Panc1 (cell line): ENCODE measurements at places on chromosomes 5 and 9. TPM values are rescaled to one million over a fixed set of nuclear protein-coding genes. Genes with fewer than 3 reads are reported as not detected.

DNA sequence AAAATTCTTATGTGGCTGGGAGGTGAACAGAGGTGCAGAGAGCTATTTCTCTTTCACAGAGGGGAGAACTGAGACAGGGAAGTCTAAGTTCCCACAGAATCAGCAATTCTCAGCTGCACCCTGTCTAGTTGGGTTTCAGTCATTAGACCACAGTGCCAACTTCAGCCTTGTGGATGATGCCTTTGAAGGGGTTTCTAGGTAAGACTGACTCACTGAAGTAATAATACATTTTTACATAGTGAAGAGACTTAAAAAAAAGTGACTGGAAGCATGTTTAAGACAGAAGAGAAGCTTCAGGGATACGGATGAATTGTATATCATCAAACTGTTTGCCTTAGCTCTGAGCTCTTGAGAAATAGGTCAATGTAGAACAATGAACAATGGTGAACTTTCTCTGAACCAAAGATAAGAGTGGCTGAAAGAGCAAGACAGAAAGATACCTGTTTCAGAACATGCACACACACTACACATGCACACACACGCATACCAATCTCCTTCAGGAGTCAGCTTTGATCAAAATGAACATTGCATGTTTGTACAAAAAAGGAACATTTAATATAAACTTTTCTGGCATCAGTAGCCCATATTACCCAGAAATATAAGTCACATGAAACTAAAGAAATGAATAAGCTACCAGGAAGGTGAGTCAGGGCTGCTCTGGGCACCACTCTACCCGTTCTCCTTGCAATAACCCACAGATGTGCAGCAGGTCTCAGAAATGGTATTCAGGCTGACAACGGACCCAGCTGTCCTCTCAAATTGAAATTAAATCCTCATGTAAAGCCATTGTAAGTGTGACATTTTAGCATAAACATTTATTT lies 12.6 kb upstream of the FYB1 start:
- no peaks in the 10 kb centered on the region for H3K4me1 ChIP-seq
- DNase-seq, result no peak
- peaks cover 3% of the 10 kb centered on the region; the same call in 1 of the 2 replicates for H3K27me3 ChIP-seq
- no peak overlapping the region for H3K27ac ChIP-seq

GRCh38 chr5:145632701-145633100 lies 202.4 kb downstream of the PRELID2 start:
- H3K4me1 ChIP-seq, result no peaks in the 10 kb centered on the region
- H3K36me3 ChIP-seq, result no peaks in the 10 kb centered on the region
- no peak overlapping the region for H3K27ac ChIP-seq
- H3K27me3 ChIP-seq, result no peaks in the 10 kb centered on the region

DNA sequence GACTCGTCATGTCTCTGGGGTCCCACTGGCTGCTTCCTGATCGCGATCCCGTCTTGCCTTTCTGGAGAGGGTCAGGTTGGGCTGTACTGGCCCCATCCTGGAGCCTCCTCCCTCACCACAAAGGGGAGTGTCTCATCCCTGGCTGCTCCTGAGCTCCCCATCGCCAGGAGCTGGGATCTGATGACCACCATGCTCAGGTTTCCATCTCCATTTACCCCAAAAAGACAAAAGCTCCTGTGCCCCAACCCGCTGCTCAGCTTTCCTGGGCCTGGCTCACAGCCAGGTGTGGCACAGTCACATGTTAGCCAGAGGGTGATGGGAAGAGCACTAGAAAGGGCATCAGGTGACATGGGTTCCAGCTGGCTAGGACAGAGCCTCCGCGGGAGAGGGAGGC lies 47.3 kb upstream of the CDKN2AIPNL start:
- no peak overlapping the region for H3K27ac ChIP-seq
- no peaks in the 10 kb centered on the region for H3K4me1 ChIP-seq
- no peak overlapping the region for H3K4me3 ChIP-seq
- no peaks in the 10 kb centered on the region for H3K27me3 ChIP-seq
- H3K36me3 ChIP-seq, result no peaks in the 10 kb centered on the region

GRCh38 chr5:32566319-32567111 lies 18.8 kb upstream of the SUB1 start:
- H3K36me3 ChIP-seq, result no peaks in the 10 kb centered on the region
- DNase-seq, result no peak
- no peaks in the 10 kb centered on the region for H3K4me1 ChIP-seq
- no peaks in the 10 kb centered on the region for H3K27me3 ChIP-seq
- no peak overlapping the region for H3K4me3 ChIP-seq
- no peak overlapping the region for H3K27ac ChIP-seq

DNA sequence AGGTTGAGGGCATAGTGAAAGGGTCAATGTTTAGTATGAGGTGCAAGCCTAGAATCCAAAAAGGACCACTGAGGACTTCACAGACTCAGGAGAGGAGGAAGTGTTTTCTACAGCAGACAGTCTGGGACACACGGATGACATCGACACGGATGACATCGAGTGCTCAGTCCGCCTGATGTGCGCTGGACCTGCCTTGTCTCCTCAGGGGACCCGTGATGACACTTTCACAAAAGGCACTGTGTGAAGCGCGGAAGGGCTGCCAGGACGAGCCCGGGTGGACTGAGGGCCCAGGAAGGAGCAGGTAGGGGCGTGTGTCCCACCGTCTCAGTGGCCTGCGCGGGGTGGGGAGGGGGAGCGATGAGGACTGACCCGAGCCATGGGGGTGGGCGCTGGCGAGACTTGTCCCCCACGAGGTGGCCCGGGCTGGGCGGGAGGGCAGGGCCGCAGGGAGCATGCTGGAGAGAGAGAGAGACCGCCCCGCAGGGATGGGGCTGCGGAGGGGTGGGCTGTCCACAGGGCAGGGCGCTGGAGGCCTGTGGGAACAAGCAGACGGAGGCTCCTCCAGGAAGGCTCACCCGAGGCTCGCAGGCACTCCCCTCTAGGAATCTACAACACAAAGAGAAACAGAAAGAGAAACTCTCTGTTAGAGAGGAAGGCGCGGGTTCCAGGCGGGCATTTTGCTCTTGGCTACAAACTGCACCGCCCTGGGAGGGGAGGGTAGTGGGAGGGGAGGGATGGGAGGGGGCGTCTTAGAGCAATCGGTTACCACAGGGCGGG lies 54.9 kb downstream of the USP20 start:
- no peak for DNase-seq
- H3K27ac ChIP-seq, result no peak overlapping the region
- H3K36me3 ChIP-seq, result no peaks in the 10 kb centered on the region
- no peaks in the 10 kb centered on the region for H3K27me3 ChIP-seq

DNA sequence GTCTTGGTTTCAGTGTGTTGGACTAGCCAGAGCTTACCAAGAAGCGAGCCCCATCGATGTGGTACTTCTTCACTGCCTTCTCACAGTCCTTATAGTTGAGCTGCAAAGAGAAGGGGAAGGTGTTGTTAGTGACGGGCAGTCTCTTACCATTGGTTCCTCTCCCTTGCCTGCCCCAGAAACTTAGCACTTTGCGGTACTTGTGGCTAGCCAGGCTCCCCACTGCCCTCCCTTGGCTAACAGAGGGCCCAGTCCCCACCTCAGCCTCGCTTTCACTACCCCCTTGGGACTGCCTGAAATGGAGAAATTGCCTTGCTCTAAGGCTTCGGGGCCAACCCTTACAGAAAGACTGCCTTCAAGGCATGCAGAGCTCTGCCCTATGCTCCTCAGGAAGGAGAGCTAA lies 4.3 kb downstream of the LCP2 start:
- no peak overlapping the region for H3K4me3 ChIP-seq
- peaks cover 21% of the 10 kb centered on the region for H3K27me3 ChIP-seq
- no peaks in the 10 kb centered on the region for H3K4me1 ChIP-seq
- no peak overlapping the region for H3K27ac ChIP-seq
- no peaks in the 10 kb centered on the region for H3K36me3 ChIP-seq

GRCh38 chr9:127828262-127829031 lies 25.8 kb downstream of the FPGS start:
- no peak overlapping the region for H3K4me3 ChIP-seq

DNA sequence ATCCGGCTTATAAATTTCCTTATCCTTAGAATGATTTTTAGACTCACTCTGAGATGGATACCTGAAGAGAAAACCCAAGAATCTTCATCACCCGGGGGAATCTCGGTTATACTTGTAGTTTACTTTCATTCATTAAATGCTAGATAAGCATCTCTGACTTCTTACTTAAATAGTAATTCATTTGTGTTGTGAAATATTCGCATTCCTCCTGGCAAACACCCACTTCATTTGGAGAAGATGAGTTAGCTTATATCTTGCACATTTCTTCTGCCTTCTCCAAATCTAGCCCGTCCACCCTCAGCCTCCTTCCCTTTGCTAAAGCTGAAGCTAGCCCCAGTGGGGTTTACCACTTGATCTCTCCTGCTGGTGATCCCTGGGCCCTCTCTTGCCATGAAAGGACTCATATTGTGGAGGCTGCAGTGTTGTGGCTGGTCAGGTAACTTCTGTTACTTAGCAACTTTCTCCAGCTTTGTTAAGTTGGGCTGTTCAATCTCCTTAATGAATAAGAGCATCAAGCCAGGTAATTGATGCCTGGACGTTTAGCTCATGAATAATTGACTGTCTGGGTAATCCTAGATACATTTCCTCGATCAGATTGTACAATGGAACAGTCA lies 11.3 kb upstream of the POU4F3 start:
- no peak for DNase-seq
- no peaks in the 10 kb centered on the region for H3K36me3 ChIP-seq
- peaks cover 4% of the 10 kb centered on the region for H3K27me3 ChIP-seq
- H3K27ac ChIP-seq, result no peak overlapping the region

DNA sequence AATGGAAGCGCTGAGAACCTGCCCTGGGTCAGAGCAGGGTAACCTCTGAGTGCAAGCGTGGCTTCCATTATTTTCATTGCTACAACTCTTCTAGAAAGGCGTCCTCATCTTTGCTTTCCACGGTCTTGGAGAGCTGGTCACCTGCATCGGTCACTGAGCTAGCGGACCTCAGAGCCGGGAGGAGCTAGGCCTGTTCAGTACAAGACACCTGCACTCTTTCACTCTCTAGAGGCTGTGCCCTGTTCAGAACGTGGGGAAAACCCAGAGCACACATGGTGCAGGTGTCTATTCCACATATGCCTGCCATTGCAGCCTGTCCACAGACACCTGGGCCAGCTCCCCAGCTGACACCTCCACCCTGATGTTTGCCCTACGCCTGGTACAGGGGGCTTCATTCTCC lies 147.8 kb upstream of the IRX2 start:
- no peak for DNase-seq
- H3K4me3 ChIP-seq, result no peak overlapping the region
- no peaks in the 10 kb centered on the region for H3K27me3 ChIP-seq
- no peaks in the 10 kb centered on the region for H3K36me3 ChIP-seq
- no peaks in the 10 kb centered on the region for H3K4me1 ChIP-seq
- H3K27ac ChIP-seq, result no peak overlapping the region

NTNG2 gene
- 5.1 TPM for total RNA-seq

GRCh38 chr5:8831251-8831650 lies 714.6 kb downstream of the SEMA5A start:
- no peak overlapping the region for H3K27ac ChIP-seq
- H3K4me3 ChIP-seq, result no peak overlapping the region
- DNase-seq, result no peak
- H3K4me1 ChIP-seq, result no peaks in the 10 kb centered on the region
- no peaks in the 10 kb centered on the region for H3K27me3 ChIP-seq

GRCh38 chr9:70479880-70480291 lies 65.4 kb upstream of the KLF9 start:
- no peak overlapping the region for H3K27ac ChIP-seq
- no peaks in the 10 kb centered on the region for H3K36me3 ChIP-seq
- DNase-seq, result no peak
- H3K27me3 ChIP-seq, result no peaks in the 10 kb centered on the region

S1PR3 gene
- 8.1 TPM for total RNA-seq

GOLGA2 gene
- total RNA-seq, result 69.6 TPM

DNA sequence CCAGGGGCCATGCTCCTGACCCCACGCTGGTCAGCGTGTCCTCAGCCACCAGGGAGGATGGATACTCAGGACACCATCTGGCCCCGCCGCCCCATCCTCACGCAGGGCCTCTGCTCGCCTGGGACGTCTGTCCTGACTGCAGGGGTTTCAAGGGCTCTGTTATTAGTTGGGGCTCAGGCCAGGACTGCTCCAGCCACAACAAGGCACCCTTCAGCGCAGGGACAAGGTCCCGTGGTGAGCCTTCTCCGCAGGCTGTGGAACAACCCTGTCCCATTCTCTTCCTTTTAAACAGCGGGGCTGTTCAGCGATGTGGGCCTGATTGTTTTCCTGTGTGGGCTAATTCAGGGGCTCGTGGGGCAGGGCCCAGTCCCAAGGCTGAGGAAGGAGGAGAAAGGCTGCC lies 61.6 kb downstream of the SEMA4D start:
- no peaks in the 10 kb centered on the region for H3K4me1 ChIP-seq
- no peak for DNase-seq
- H3K4me3 ChIP-seq, result no peak overlapping the region
- H3K27ac ChIP-seq, result no peak overlapping the region
- H3K27me3 ChIP-seq, result no peaks in the 10 kb centered on the region

DNA sequence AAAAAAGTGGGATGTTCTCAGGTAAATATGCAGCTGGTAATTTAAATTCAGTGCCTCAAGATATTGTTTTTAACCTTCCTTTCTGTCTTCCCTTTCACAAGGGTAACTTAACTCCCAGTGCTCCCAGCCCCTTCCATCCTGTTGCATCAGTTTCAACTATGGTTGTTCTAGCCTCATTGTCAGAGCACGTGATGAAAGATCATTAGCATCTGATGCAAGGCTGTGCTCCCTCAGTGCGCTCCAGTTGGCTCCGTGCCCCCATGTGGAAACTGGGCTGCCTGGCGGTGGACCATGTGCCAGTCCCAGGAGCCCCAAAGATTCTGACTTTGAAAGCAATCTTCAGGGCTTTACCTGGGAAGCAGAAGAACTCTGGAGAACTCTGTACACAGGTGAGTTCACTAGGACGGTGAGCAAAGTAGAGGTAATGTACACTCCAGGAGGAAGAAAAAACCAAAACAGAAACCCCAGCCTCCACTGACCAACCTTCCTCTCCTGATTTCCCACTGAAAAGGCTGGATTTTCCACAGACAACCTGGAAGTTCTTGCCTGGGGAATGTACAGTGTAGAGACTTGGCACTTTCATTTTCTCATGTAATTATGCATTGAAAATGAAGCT lies 96.9 kb downstream of the SLC1A3 start:
- no peaks in the 10 kb centered on the region for H3K4me1 ChIP-seq
- DNase-seq, result no peak
- no peak overlapping the region for H3K27ac ChIP-seq
- no peaks in the 10 kb centered on the region for H3K36me3 ChIP-seq

GRCh38 chr9:136683173-136683745 lies 4.0 kb downstream of the AGPAT2 start:
- H3K4me1 ChIP-seq, result peaks cover 20% of the 10 kb centered on the region; the same call in 1 of the 2 replicates
- no peak overlapping the region for H3K4me3 ChIP-seq
- H3K27me3 ChIP-seq, result no peaks in the 10 kb centered on the region
- H3K36me3 ChIP-seq, result no peaks in the 10 kb centered on the region
- DNase-seq, result no peak
- no peak overlapping the region for H3K27ac ChIP-seq
